Activated naive CD4-positive, alpha-beta T cell treated with anti-CD3 and anti-CD28 coated beads for 36 hours (primary cell): ENCODE measurements at places on chromosomes 11 and 22. TPM values are rescaled to one million over a fixed set of nuclear protein-coding genes. Genes with fewer than 3 reads are reported as not detected.

- DNase-seq: no peak
- H3K27me3 ChIP-seq: no peaks in the 10 kb centered on the region
- no peaks in the 10 kb centered on the region for H3K36me3 ChIP-seq
- H3K4me1 ChIP-seq: no peaks in the 10 kb centered on the region
Observed at GRCh38 chr22:39624501-39624821, 53.9 kb downstream of the CACNA1I start.

The GAB4 gene
- not detected for total RNA-seq

The IL17REL gene
- total RNA-seq: 0.12 TPM

- no peak overlapping the region for H3K27ac ChIP-seq
- H3K4me1 ChIP-seq: peaks cover 33% of the 10 kb centered on the region
- no peaks in the 10 kb centered on the region for H3K36me3 ChIP-seq
- H3K27me3 ChIP-seq: no peaks in the 10 kb centered on the region
- DNase-seq: no peak
- H3K4me3 ChIP-seq: peak overlapping the region; percentile 82
Observed at GRCh38 chr11:66465373-66466224, 1.1 kb upstream of the PELI3 start.

DNA sequence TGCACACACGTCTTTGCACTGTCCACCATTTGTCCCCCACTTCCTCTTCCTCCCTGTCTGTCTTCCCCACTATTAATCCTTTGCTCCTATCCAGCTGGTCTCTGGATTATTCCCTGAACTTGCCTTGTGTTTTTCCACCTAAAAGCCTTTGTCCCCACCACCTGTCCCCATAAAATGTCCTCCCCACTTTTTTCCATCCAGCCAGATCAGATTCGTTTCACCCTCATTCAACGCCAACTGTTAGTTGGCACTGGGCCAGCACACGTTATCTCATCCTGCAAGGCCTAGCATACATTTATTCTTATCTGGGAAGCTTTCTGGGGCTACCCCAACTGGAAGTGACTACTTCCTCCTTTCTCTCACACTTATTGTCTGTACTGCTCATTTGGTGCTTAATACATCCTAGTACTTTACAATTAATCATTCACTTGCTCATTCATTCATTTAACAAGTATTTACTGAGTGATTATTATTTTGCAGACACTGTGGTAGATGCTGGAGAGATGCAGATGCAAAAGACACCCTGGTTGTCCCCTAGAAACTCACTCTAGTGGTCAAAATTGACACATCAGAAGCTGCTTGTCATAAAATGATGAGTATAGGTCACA lies 96.2 kb downstream of the RASSF10 start:
- H3K27ac ChIP-seq: no peak overlapping the region
- no peak for DNase-seq
- H3K4me3 ChIP-seq: no peak overlapping the region
- no peaks in the 10 kb centered on the region for H3K36me3 ChIP-seq
- no peaks in the 10 kb centered on the region for H3K4me1 ChIP-seq

The ACRV1 gene
- total RNA-seq: not detected

DNA sequence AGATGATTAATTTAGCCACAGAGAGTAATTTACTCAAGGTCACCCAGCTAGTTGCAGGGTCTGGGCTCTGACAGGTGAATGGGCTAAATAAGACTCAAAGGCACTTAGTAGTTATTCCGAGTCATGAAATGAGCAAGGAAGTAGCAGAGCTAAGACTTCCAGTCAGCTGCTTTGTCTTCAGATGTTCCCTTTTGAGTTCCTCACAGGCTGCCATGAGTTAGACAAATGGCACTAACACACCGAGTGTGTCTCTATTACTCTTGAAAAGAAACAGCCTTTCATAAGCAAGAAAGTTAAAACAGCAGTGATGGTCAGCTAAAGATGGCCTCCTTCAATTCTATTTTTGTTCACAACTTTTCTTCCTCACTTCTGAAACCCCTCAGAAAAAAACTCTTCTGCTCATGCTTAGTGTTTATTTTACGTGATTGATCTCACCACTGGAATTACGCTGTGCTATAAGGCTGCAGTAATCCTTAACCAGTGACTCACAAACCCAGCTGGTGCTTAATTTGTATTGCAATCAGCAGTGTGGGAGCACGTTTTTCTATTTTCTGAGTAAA lies 389.1 kb downstream of the AASDHPPT start:
- H3K4me3 ChIP-seq: no peak overlapping the region
- no peak overlapping the region for H3K27ac ChIP-seq
- H3K27me3 ChIP-seq: no peaks in the 10 kb centered on the region
- DNase-seq: no peak

DNA sequence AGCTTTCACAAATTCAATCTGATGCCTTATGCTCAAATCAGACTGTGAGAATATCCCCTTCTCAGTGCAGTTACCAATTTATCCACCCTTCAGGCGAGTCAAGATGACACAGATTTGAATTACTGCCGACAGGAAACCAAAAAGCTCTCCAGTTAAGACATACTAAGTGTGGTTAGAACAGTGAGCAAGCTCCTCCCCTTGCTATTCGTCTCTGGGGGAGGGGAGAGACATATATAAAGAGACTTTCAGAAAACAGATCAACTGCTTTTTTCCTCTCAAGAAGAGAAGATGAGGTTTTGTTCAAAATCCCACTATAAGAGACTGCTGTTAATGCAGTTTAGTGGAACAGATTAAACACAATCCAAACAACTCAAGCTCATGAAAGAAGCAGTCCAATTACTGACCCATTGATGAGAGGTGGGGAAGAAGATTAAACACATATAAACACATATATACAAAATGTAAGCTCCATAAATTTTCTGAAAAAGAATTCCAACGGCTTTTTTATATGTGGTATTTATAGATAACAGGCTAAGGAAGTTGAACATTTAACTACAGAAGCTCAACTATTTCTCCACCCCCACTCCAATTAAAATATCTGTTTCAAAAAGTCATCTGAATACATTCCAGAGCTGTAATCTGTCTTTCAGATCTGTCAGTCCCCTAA lies 102.7 kb downstream of the MRTFA start:
- H3K4me1 ChIP-seq: peaks cover 60% of the 10 kb centered on the region
- DNase-seq: peak; percentile 78
- peaks cover under 1% of the 10 kb centered on the region for H3K36me3 ChIP-seq
- peak overlapping the region; percentile 68 for H3K4me3 ChIP-seq
- H3K27ac ChIP-seq: peak overlapping the region; percentile 87

- no peaks in the 10 kb centered on the region for H3K27me3 ChIP-seq
- no peaks in the 10 kb centered on the region for H3K36me3 ChIP-seq
- no peak for DNase-seq
- no peak overlapping the region for H3K27ac ChIP-seq
- H3K4me3 ChIP-seq: no peak overlapping the region
Observed at GRCh38 chr22:39621826-39622225, 51.3 kb downstream of the CACNA1I start.

GRCh38 chr22:47854251-47854650 lies 1091.8 kb downstream of the TBC1D22A start:
- no peaks in the 10 kb centered on the region for H3K4me1 ChIP-seq
- no peak for DNase-seq
- H3K27ac ChIP-seq: no peak overlapping the region
- H3K27me3 ChIP-seq: peaks cover 21% of the 10 kb centered on the region

The MMP13 gene
- total RNA-seq: not detected

DNA sequence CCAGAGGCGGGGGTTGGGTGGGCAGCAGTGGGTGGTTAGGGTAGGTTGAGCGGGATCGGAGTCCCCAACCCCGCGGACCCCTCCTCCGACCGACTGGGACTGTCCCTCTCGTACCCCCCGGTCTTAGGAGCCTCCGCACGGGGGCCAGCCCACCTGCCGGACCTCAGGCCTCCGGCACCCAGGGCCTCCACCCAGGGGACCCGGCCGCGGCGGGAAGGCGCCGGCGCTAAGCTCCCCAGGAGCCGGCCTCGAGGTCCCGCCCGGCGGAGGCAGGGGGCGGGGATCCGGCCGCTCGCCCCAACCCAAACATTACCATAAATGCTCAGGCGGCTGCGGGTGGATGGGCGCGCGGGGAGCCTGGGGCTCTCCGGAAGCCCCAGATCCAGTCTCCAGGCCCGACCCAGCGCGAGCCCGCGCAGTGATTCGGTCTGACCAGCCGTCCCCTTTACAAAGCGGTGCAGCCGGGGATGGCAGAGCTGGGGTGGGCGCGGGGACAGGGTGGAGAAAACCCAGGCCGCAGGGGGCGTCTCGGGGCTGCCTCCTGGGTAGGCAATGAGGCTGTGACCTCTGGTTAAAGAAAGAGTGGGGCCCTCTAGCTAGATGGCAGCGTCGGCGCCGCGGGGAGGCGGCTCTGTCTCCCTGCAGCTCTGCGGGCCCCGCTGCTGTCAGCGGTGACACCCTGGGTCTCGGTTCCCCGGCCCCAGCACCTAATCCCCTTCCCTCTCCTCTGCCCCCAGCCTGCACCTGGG lies 4.0 kb upstream of the MCAM start:
- no peaks in the 10 kb centered on the region for H3K36me3 ChIP-seq
- H3K27ac ChIP-seq: peak overlapping the region; percentile 79
- H3K27me3 ChIP-seq: peaks cover 17% of the 10 kb centered on the region
- H3K4me3 ChIP-seq: peak overlapping the region; percentile 77
- peaks cover 18% of the 10 kb centered on the region for H3K4me1 ChIP-seq

GRCh38 chr22:23401910-23402274 lies 178.2 kb downstream of the IGLL1 start:
- no peak overlapping the region for H3K27ac ChIP-seq
- no peak for DNase-seq
- H3K36me3 ChIP-seq: no peaks in the 10 kb centered on the region
- no peaks in the 10 kb centered on the region for H3K4me1 ChIP-seq
- H3K4me3 ChIP-seq: no peak overlapping the region

DNA sequence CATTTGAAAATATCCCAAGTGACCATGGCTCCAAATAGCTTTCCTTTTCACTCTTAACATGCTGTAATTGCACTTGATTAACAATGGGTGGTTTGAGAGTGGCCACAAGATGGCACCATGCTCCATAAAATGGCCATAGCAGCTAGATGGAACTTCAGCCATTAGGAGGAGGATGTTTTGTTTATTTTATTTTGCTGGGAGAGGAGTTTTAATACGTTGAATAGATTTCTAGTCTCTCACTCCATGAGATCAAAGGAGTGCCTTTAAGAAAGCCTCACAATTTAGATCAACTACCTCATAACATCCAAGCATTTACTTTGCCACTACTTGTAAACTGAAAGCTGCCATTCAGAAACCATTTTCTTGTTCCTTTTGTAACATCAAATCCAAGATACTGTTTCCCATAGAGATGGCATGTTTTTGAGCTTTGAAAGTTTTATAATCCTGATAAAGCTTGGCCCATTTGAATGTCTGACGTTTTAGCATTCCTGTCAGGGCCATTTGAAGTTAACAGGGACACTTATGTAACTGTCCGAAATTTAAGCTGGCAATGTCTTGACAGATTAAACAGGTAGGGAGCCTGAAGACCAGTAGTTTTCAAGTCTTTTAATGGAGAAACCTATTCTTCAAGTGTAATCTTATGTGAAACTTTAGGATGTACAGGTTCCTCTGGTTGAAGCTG lies 4.7 kb downstream of the FEN1 start:
- peaks cover 58% of the 10 kb centered on the region for H3K36me3 ChIP-seq
- H3K4me3 ChIP-seq: no peak overlapping the region
- peaks cover 32% of the 10 kb centered on the region for H3K4me1 ChIP-seq
- H3K27me3 ChIP-seq: no peaks in the 10 kb centered on the region
- H3K27ac ChIP-seq: no peak overlapping the region

GRCh38 chr11:2400069-2400761 lies at the start of gene TSSC4:
Gene TSSC4, plus strand, starts transcription at chr11:2400750. Its CDS starts 1,884 bp downstream, at chr11:2402634.
- H3K4me1 ChIP-seq: peaks cover 16% of the 10 kb centered on the region
- H3K36me3 ChIP-seq: peaks cover 4% of the 10 kb centered on the region
- peak within 1 kb of the TSS; percentile 87 for H3K27ac ChIP-seq
- peak; percentile 99 for DNase-seq
- peak within 1 kb of the TSS; percentile 84 for H3K4me3 ChIP-seq
